ENCODE measurements at places on chromosomes 7 and 10.

DNA sequence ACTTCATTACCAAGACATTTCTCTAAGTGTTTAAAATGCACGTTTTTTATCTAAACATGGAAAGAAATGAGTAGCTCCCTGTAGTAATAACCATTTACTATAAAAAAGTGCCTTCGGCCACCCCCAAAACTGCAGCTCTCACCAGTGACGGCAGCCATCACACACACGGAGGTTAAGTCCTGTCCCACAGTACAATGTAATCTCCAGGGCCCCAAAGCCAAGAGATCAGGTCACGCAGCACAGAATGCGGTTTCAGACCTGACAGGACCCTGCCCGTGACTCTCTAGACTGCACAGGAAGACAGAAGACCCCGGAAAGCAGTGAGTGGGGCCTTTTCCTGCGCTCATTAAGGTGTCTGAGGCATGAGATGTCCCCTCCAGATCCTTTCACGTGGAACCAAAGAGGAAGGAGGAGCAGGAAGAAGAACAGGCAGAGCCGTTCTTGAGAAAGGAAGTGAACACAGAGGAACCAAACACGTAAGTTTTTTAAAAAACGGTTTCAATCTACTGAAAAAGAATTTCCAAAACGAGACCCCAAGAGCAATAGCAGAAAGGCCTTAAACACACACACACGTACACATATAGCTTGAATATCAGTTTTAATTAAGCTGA lies 125.7 kb downstream of the ZMYND11 start:
- no peaks in the 10 kb centered on the region for H3K4me1 ChIP-seq
- H3K27ac ChIP-seq: no peak overlapping the region
- H3K36me3 ChIP-seq: no peaks in the 10 kb centered on the region
- no peak for DNase-seq
- H3K4me3 ChIP-seq: no peak overlapping the region

- H3K27ac ChIP-seq: no peak overlapping the region
- no peak overlapping the region for H3K4me3 ChIP-seq
- H3K4me1 ChIP-seq: no peaks in the 10 kb centered on the region
- no peaks in the 10 kb centered on the region for H3K27me3 ChIP-seq
- DNase-seq: no peak
Measured at GRCh38 chr10:124124123-124124768, 30.8 kb upstream of the CHST15 start.

GRCh38 chr7:40147371-40148246 lies 12.8 kb downstream of the SUGCT start:
- no peak overlapping the region for H3K27ac ChIP-seq
- no peaks in the 10 kb centered on the region for H3K27me3 ChIP-seq
- no peak for DNase-seq
- H3K4me1 ChIP-seq: no peaks in the 10 kb centered on the region
- no peaks in the 10 kb centered on the region for H3K36me3 ChIP-seq

DNA sequence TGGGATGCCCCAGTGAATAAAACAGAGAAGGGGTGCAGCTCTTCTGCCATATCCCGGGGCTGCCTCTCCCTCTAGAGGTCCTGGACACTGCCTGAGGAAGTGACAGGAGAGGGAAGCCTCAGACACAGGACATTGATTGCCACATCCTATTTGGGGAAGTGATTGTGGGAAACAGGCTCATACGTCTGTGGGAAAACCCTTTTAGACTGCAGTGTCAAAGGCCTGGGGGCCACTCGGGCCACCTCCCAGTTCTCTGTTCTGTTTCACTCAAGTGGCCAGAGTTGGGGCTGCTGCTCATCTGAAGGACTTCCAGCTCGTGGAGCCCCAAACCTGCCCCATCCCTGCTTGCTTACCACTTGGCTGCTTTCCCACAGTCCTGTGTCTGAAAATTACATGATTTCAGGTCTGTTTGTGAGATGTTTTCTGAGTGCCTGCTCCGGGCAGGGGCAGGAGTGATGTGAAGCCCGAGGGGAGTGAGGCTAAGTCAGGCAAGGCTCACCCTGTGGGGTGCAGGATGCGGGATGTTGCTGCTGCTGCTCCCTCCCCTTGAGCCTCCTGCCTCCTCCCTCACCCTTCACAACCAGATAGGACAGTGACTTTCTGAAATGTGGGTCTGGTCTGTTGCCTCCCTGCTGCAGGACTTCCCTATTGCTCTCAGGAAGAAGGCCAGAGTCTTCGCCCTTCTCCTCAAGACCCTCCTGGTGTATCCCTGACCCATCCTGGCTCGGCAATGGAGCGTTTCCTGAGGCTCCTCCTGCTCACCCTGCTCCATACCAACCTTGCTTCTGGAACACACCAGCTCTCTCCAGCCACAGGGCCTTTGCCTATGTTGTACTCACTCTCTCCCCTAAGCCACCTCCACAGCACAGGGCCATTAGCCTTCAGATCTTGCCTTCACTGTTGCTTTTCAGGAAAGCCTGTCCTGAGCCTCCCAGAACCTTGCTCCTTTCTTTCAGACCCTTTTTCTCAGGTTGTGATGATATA lies 58.4 kb downstream of the NEURL1 start:
- peaks cover 7% of the 10 kb centered on the region for H3K4me1 ChIP-seq
- H3K36me3 ChIP-seq: no peaks in the 10 kb centered on the region
- H3K27ac ChIP-seq: no peak overlapping the region
- no peaks in the 10 kb centered on the region for H3K27me3 ChIP-seq

DNA sequence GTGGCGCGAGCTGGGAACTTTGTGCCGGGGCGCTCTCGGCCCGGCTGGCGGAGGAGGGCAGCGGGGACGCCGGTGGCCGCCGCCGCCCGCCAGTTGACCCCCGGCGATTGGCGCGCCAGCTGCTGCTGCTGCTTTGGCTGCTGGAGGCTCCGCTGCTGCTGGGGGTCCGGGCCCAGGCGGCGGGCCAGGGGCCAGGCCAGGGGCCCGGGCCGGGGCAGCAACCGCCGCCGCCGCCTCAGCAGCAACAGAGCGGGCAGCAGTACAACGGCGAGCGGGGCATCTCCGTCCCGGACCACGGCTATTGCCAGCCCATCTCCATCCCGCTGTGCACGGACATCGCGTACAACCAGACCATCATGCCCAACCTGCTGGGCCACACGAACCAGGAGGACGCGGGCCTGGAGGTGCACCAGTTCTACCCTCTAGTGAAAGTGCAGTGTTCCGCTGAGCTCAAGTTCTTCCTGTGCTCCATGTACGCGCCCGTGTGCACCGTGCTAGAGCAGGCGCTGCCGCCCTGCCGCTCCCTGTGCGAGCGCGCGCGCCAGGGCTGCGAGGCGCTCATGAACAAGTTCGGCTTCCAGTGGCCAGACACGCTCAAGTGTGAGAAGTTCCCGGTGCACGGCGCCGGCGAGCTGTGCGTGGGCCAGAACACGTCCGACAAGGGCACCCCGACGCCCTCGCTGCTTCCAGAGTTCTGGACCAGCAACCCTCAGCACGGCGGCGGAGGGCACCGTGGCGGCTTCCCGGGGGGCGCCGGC lies 870 bp downstream of the FZD1 start:
- no peaks in the 10 kb centered on the region for H3K36me3 ChIP-seq
- peak; percentile 68 for DNase-seq
- H3K4me3 ChIP-seq: peak overlapping the region; percentile 79
- H3K27me3 ChIP-seq: no peaks in the 10 kb centered on the region
- no peaks in the 10 kb centered on the region for H3K4me1 ChIP-seq

- no peaks in the 10 kb centered on the region for H3K27me3 ChIP-seq
- DNase-seq: no peak
- no peak overlapping the region for H3K4me3 ChIP-seq
Measured at GRCh38 chr7:41973202-41973730, 263.7 kb downstream of the GLI3 start.

GRCh38 chr7:16203065-16203464 lies 218.3 kb downstream of the CRPPA start:
- no peaks in the 10 kb centered on the region for H3K27me3 ChIP-seq
- no peak overlapping the region for H3K4me3 ChIP-seq
- H3K4me1 ChIP-seq: no peaks in the 10 kb centered on the region

- no peak for DNase-seq
- no peaks in the 10 kb centered on the region for H3K36me3 ChIP-seq
- peaks cover 11% of the 10 kb centered on the region for H3K4me1 ChIP-seq
Measured at GRCh38 chr7:22582863-22583622, 83.1 kb upstream of the STEAP1B start.

DNA sequence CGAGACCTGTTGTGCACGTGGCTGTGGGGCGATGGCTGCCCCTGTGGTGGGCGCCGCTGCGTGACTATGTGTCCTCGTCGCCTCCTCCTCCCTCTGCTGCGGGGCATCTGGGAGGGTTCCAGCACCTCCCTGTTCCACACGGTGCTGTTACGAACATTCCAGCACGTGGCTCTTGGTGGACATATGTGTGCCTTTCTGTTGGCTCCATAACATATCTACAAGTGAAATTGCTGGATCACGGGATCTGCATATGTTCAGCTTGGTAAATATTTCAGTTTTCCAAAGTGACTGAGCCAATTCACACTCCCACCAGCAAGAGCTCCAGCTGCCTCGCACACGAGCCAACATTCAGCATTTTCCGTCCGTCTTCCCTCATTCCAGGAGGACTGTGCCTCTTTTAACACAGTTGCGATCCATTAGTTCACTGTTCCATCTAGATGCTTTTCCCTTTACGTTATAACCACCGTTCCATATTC lies 25.1 kb downstream of the SNX8 start:
- H3K27me3 ChIP-seq: no peaks in the 10 kb centered on the region
- H3K4me3 ChIP-seq: no peak overlapping the region

DNA sequence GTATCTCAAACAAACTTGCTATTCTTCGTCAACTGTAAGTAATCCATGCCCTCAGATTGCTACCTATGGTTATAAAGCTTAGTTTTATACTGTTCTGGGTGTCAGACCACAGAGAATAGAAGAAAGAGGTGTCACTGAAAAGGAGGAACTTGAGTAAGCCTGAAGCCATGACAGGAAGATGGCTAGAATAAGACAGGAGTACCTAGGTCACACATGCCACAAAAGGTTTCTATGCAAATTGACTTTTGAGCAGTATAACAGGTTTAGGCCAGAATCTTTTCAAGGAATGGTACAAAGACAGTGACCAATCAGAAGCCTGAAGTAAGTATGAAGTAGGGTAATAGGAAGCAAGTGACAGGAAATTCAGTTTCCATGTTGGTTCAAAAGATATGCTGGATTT lies 23.5 kb downstream of the FBXW4 start:
- peaks cover 4% of the 10 kb centered on the region for H3K4me1 ChIP-seq
- no peak overlapping the region for H3K27ac ChIP-seq
- H3K27me3 ChIP-seq: no peaks in the 10 kb centered on the region
- H3K4me3 ChIP-seq: no peak overlapping the region

GRCh38 chr7:112853422-112853821 lies 63.2 kb upstream of the TMEM168 start:
- no peak overlapping the region for H3K27ac ChIP-seq
- no peaks in the 10 kb centered on the region for H3K36me3 ChIP-seq
- H3K27me3 ChIP-seq: no peaks in the 10 kb centered on the region
- DNase-seq: no peak
- H3K4me1 ChIP-seq: no peaks in the 10 kb centered on the region

GRCh38 chr10:60073397-60073780 lies 167.0 kb upstream of the CCDC6 start:
- no peaks in the 10 kb centered on the region for H3K4me1 ChIP-seq
- no peaks in the 10 kb centered on the region for H3K27me3 ChIP-seq
- no peak overlapping the region for H3K4me3 ChIP-seq
- DNase-seq: no peak

- H3K36me3 ChIP-seq: peaks cover 20% of the 10 kb centered on the region
- no peak overlapping the region for H3K4me3 ChIP-seq
- H3K27ac ChIP-seq: peak overlapping the region; percentile 11
- DNase-seq: no peak
- H3K27me3 ChIP-seq: no peaks in the 10 kb centered on the region
Measured at GRCh38 chr10:79221110-79222051, 125.9 kb upstream of the PPIF start.

DNA sequence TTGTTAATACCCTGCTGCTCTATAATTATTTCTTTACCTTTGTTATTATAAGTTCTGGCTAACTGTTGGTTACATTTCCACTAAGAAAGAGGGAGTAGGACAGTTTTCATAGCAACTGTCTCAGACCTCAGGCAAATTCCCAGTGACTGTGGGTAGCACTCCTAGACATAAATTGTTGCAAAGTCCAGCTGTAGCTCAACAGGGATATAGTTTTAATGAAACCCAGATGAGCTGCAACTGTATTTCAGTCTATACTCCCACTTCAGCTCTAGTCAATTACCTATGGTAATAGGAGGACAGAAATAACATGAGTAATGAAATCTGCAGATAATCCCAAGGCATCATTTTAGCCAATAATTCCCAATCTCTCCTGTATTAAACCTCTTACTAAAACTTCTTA lies 103.0 kb upstream of the SEMA3A start:
- H3K27ac ChIP-seq: no peak overlapping the region
- no peaks in the 10 kb centered on the region for H3K4me1 ChIP-seq
- H3K36me3 ChIP-seq: no peaks in the 10 kb centered on the region
- no peak overlapping the region for H3K4me3 ChIP-seq
- DNase-seq: no peak

DNA sequence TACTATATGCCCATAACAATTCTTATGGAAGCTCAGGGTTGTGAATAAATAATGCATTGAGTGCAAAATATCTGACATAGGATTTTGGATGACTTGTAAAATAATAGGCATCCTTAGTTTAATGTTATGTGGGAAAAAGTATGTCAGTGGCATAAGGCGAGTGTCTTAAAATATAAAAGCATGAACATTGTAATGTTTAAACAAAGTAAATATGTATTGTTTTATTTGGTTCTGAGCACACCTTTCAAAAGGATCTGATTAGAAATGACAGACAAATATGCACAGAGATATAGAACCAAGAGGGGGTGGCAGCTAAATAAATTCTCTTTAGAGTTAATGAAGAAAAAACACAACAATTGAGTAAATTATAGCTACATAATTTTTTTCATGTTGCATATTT lies 51.3 kb upstream of the FOXP2 start:
- no peak for DNase-seq
- H3K4me1 ChIP-seq: no peaks in the 10 kb centered on the region
- no peak overlapping the region for H3K4me3 ChIP-seq
- H3K36me3 ChIP-seq: no peaks in the 10 kb centered on the region
- no peaks in the 10 kb centered on the region for H3K27me3 ChIP-seq

GRCh38 chr10:81414038-81414437 lies 461.0 kb upstream of the NRG3 start:
- no peaks in the 10 kb centered on the region for H3K4me1 ChIP-seq
- DNase-seq: no peak
- H3K4me3 ChIP-seq: no peak overlapping the region
- H3K36me3 ChIP-seq: no peaks in the 10 kb centered on the region

GRCh38 chr10:35204650-35205319 lies 78.1 kb downstream of the CREM start:
- no peaks in the 10 kb centered on the region for H3K27me3 ChIP-seq
- DNase-seq: no peak
- no peak overlapping the region for H3K4me3 ChIP-seq

GRCh38 chr10:132953428-132953827 lies 11.1 kb upstream of the CFAP46 start:
- H3K4me1 ChIP-seq: no peaks in the 10 kb centered on the region
- H3K27me3 ChIP-seq: no peaks in the 10 kb centered on the region
- no peak overlapping the region for H3K27ac ChIP-seq
- H3K4me3 ChIP-seq: no peak overlapping the region
- H3K36me3 ChIP-seq: no peaks in the 10 kb centered on the region
